Fibroblast of skin of right biceps (primary cell): ENCODE measurements at places on chromosomes 7 and 10.

GRCh38 chr7:114356133-114356532 is 58.5 kb upstream of the FOXP2 start:
- peak; percentile 11 for DNase-seq

- DNase-seq, result no peak
These were observed 6.3 kb downstream of the MAT1A start for GRCh38 chr10:80283119-80283518.

GRCh38 chr7:19663816-19664462 is 44.9 kb downstream of the POLR1F start:
- no peak for DNase-seq

GRCh38 chr10:33290321-33291052 is 44.0 kb downstream of the NRP1 start:
- DNase-seq, result no peak

GRCh38 chr10:6815346-6815745 is 235.3 kb upstream of the PRKCQ start:
- DNase-seq, result no peak

- DNase-seq, result peak; percentile 61
These were observed 1.7 kb downstream of the DPY19L1 start for GRCh38 chr7:35035511-35035961.

GRCh38 chr10:110686949-110687348 is 42.8 kb downstream of the RBM20 start:
- DNase-seq, result peak; percentile 52

GRCh38 chr10:58724781-58725180 is 212.1 kb downstream of the BICC1 start:
- no peak for DNase-seq

DNA sequence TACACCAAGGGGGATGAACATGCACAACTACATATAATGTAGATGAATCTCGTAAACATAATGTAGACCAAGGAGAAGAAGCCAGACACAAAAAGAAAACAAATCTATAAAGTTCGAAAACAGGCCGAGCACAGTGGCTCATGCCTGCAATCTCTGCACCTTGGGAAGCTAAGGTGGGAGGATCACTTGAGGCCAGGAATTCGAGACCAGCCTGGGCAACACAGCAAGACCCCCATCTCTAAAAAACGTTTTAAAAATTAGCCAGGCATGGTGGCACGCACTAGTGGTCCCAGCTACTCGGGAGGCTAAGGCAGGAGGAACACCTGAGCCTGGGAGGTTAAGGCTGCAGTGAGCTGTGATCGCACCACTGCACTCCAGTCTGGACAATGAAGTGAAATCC is 68.5 kb downstream of the GLI3 start:
- no peak for DNase-seq

- DNase-seq, result no peak
These were observed 67.1 kb downstream of the OTUD1 start for GRCh38 chr10:23505797-23506465.

- DNase-seq, result no peak
These were observed 238.5 kb downstream of the CACNB2 start for GRCh38 chr10:18378766-18379165.

DNA sequence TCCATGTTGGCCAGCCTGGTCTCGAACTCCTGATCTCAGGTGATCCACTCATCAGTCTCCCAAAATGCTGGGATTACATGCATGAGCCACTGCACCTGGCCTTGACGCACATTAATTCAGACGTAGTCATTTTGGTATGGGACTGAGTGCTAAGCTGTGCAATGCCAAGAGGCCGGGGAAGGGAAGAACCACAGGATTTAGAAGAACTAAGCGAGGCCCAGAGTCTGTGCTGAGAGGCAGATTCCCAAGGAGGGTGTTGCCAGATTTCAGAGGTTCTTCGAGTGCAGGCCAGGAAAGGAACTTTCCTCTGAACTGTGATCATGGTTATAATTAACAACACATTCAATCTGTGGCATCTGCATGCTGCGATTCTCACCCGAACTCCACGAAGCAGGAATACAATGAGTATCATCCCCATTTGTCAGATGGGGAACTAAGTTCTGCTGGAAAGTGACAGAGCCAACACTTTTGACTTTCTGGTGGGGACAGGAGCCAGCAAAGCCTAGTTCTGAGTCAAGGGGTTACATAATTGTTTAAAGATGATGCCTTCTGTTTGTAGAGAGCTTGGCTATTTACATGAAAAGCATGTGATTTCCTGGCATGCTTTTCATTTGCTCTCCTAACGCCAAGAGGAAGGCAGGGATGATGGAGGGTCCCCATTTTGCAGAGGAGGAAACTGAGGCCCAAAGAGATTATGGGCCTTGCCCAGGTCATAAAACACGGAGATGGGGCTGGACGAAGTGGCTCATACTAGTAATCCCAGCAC is 6.2 kb upstream of the ZAN start:
- DNase-seq, result peak; percentile 91

DNA sequence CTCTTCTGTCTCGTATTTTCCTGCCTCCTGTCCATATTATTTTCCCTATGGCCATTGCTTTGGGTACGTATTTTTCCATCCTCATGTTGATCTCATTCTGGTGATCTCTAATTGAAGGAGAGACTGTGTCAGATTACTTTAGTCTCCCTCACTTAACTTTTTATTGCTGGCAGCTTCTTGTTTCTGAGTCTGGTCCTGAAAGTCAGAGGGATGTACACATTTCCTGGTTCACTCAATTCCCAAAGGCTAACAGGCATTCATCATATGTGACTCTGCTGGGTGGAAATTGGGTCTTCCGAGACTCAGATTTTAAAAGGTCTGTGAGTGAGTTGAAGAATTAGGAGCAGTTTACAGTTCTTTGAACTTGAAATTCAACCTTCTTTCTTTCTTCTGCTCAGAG is 10.9 kb downstream of the UMAD1 start:
- DNase-seq, result no peak

GRCh38 chr10:3747248-3747960 is 37.6 kb downstream of the KLF6 start:
- no peak for DNase-seq

GRCh38 chr10:11208243-11208642 is 190.6 kb downstream of the CELF2 start:
- DNase-seq, result no peak

DNA sequence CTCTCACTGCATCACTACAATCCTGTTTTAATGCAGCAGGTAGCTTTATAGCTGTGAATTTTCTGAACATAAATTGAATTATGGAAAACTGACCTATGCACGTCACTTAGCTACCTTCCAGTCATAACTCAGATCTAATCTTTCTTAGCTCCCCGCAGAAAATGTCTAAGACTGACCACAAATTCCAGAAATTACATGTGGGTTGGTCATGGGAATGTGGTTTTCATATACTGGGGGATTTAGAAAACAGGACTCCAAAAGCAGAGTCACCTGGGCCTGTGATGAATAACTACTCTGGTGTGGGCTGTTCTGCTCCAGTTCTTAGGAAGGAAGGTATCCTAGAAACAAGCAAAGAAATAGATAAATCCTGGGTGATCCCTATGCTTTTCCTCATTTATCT is 178.4 kb upstream of the LRRTM3 start:
- DNase-seq, result peak; percentile 97

DNA sequence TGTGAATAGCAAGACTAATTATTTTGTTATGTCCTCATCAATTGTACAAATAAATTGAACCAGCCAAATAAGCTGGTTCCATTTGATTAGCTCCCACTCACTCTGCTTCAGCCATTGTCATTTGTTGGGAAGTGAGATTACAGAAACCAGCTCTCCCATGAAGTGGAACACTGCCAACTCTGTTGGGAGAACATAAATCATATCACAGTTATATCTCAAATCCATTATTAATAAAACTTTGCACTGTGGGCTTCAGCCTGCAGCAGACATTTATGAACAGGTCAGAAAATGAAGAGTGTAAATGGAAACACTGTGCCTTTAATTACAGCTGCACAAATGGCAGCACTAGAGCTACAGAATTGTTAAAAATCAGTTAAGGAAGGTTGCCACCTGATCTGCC is 46.7 kb upstream of the TEX47 start:
- no peak for DNase-seq

DNA sequence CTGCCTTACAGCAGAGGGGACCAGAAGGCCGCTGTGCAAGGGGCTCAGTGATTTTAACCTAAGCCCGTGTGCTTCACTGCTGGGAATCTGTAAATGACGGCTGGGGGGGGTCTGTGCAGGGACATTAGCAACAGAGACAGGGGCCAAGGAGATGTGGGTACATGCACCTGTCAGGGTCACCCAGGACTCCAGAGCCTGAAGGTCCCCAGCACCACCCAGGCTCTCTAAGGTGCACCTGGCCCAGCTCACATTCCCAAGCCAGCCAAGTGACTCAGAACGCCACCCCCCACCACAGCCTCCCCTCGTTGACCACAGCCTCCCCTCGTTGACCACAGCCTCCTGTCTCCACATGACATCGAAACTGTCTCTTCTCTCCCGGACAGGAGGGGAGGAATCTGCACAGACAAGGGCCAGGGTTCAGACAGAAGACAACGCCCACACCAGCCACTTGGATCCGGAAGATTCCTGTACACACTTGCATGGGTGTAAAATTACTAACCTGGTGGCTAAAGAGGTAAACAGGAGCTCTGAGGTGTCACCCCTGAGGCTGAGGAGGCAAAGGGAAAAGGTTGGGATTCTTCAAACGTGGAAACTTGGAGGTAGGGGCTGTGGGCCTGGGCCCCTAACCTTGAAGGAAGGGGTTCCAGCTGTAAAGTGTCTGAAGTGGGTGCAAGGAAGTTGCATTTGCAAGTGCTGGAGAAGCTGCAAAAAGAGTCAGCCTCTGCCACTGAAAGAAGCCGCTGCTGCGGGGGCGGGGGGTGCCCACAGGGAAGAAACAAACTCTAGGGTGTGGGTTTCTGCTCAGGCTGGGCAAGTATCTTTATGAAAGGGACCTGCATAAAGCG is 27.0 kb downstream of the CALML3 start:
- peak; percentile 58 for DNase-seq

GRCh38 chr10:100836891-100837290 is 75.9 kb upstream of the SLF2 start:
- DNase-seq, result no peak

- no peak for DNase-seq
These were observed 271.0 kb downstream of the MTERF1 start for GRCh38 chr7:91609525-91609924.

- DNase-seq, result no peak
These were observed 135.4 kb upstream of the KMT2E start for GRCh38 chr7:104878577-104878976.

GRCh38 chr7:6443372-6443941 is 4.3 kb downstream of the DAGLB start:
- peak; percentile 95 for DNase-seq

DNA sequence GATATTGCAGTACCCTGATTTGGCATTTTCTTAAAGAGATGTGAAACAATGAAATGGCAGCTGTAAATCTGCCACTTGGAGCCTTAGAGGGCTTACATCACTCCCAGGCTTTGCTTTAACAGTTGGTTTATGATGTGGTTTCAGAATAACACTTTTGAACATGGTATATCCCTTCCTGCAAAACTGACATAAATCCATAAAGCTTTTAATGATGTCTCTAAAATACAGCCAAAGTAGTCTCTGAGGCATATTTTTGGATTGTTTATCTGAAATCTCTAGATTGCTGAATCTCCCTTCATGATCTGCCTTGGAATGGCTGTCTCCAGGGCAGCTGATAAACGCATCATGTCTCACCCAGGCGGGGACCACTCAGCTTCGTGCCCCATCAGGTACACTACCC is 377.8 kb upstream of the C7orf33 start:
- DNase-seq, result no peak

DNA sequence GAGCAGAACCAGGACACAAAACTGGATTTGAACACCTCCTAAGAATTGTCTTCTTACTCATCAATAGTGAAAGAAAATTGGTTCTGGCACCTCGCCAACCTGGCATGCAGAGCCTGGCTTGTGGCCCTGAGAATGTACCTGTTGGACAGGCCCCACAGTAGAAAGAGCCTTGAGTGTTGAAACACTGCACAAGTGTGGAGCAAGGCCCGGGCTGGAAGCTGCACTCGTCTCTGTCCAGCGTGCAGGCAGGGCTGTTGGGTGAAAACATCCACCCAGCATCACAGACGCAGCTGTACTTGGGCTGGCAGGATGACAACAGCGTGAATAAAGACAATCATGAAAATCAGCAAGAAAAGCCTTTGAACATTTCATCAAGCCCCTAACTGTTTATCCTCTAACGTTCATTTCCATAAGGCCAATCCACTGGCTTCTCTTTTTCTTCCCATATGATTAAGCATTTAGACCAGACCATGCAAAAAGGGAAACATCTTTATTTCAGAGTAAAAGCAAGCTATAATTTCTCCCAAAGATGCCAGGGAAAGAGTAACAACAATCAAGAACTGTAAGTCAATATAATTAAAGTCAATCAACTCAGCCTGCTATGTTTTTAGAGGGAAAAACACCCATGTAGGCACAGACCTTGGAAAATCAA is 15.6 kb downstream of the CUBN start:
- DNase-seq, result peak; percentile 65

DNA sequence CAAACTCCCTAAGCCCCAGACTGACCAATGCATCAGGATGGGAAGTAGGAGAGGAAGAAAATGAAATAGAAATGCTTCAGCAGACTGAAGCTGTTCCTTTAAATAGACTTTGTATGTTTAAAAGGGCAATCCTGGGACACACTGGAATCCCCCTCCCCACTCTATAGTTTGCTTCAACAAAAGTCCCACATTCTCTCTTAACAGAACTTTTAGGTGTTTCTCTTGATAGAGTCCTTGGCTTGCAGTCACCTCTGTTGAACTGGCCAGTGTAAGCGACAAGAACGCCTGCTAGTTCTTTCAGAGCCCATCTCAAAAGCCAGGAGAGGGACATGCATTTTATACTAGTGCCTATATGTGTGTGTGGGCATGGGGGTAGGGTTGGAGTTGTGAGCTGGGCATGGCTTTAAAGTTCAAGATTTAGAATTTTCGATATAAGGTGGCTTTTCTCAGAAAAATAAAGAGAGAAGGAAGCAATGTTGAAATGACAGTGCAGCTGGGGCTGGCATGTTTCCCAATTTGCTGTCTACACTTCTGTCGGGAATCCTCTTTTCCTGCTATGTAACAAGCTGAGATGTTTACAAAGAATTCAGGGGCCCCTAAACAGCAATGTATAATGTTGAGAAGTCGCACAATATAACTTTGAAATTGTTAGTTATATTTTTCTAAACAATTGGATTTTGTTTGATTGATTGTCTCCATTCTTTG is 2.1 kb downstream of the TBX20 start:
- no peak for DNase-seq

DNA sequence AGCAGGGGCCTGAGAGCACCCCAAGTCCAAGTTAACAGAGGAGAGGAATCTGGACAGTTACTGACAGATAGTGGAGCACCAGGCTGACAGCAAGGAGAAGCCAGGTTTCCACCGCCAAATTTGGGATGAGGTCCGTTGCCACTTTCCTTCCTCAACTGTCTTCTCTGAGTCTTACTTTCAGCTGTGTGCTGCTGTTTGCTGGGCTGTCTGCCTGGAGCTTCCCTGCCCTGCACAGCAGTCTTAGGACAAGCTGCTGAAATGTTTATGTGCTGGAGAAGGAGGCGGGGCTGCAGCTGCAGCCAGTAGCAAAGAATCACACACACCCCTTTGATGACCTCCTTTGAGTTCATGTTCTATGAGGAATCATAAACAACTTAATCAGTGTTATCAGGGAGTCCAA is 17.4 kb upstream of the CYP3A7 start:
- no peak for DNase-seq

- DNase-seq, result no peak
These were observed 275.4 kb downstream of the GLRX3 start for GRCh38 chr10:130411496-130412085.

GRCh38 chr10:89120931-89121763 is 86.0 kb downstream of the CH25H start:
- DNase-seq, result peak; percentile 77
